Activated CD4-positive, alpha-beta T cell treated with anti-CD3 and anti-CD28 coated beads, Interleukin-2, amount 50 U/mL, for 24 hours (primary cell): ENCODE measurements at places on chromosomes 2 and 18.

- DNase-seq, result no peak
Measured at GRCh38 chr18:5909125-5909524, 13.8 kb upstream of the TMEM200C start.

- DNase-seq, result no peak
Measured at GRCh38 chr18:10476338-10476791, 21.9 kb downstream of the APCDD1 start.

DNA sequence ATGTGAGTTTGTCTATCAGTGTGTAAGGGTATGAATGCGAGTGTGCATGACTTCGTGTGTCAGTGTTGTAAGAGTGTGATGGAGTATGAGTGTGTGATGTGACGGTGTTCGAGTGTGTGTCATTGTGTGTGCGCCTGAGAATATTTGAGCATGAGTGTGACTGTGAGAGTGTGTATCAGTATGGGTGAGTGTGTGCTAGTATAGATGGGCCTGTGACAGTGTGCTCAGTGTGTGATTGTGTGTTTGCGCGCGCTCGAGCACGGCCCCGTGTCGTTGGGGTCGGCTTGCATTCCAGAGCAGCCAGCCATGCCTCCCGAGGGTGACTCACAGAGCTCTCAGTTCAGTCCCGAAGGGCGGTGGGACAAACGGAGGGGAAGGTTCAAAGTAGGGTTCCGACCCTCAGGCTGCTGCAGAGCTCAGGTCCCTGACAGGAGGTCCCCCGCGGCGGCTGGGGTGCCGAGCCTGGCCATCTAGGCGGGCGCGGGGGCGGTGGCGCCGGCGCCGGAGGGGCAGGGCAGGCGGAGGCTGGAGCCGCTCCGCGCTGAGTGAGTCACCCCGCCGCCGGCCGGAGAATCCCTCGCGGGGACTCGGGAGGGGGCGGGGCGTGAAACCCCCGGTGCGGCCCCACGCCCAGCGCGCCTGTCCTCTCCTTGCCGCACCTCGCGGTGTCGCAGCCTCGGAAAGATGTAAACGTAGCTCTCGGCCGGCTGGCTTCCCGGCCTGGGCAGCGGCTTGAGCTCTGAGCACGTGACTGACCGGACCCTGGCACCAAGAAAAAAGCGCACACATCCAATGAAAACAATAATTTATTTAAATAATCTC, 3.8 kb downstream of the DLX2 start:
- DNase-seq, result no peak

DNA sequence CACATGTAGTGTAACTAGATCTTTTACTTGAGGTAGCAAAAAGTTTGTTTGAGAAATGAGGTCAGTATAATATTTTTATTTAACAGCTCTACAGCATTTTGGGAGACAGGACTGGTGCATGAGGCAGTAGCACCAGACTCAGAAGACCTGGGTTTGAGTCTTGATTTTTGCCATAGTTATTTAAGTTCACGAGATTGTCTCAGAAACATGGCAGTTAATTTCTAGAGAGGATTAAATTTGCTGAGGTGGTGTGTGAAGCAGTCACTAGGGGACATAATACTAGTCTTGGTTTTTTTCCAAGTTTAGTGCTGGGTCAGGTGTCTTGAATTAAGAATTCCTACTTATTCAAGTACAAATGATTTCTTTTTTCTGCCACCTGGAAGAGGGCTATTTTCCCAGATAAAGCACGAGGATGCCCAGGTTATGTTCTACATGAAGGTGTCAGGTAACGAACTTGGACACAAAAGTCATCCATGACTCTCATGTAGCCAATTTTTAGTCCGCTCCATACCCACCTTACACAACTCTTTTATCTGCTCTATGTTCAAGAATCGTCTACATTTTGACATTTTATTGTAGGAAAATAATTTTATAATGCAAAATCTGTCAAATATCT, 1.4 kb downstream of the MARCHF7 start:
- DNase-seq, result no peak

GRCh38 chr2:173884025-173884802, 81.0 kb downstream of the SP3 start:
- DNase-seq, result no peak

DNA sequence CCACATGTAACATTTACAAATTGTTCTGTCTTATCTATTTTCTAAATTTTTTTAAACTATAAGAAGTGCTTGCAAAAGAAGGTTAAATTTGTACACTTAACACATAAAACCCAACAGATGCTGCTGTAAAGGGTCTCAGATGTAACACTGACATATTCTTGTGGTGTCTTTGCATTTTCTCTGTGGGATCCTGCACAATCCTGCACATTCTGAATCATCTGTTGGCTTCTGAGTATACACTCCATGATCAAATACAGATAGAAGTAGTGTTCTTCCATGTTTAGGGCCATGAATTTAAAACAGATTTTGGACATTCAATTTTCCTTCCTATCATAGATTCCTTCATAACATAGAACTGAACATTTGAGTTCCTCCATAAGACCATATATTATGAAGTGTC, 89.0 kb downstream of the SPRED2 start:
- DNase-seq, result no peak

GRCh38 chr2:41963661-41964525, 83.9 kb upstream of the PKDCC start:
- no peak for DNase-seq

DNA sequence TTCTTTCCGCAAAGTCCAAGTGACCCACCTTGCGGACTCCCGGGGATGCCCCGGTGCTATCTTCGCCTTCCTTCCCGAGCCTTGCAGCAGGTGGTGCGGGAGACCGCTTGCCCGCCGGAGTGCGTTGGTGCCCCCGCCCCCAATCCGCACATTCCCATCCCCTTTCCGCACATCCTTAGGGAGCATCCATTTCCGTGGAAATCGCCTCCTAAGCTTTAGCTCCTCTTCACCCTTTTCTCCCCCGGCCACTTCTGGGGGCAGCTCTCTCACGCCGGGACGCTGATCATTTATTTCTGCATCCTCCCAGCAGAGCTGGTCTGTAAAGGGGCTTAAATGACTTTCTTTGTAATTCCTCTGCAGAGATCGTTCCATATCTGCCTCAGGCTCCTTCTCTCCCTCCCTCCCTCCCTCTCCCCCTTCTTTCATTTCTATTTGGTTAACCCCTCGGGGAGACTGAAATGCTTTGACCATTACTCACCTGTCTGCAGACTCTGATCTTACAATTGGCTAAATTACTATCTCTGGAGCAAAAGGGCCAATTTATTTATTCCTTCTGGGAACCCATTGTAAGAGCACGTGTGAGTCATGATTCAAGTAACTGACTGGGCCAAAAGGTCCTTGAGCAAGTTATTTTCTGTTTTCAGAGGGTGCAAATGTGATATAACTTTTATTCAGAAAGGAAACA, 1.3 kb upstream of the LYPD1 start:
- no peak for DNase-seq

DNA sequence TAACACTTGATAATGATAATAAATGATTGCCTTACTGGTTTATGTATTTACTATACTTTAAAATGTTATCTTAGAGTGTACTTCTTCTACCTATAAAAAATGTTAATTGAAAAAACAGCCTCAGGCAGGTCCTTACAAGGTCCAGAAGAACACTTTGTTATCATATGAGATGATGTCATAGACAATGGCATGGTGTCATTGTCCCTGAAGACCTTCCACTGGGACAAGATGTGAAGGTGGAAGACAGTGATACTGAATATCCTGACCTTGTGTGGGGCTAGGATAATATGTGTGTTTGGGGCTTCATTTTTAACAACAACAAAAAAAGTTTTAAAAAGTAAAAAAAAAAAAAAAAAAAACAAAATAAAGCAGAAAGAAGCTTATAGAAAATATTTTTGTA, 342.2 kb upstream of the KYNU start:
- no peak for DNase-seq

DNA sequence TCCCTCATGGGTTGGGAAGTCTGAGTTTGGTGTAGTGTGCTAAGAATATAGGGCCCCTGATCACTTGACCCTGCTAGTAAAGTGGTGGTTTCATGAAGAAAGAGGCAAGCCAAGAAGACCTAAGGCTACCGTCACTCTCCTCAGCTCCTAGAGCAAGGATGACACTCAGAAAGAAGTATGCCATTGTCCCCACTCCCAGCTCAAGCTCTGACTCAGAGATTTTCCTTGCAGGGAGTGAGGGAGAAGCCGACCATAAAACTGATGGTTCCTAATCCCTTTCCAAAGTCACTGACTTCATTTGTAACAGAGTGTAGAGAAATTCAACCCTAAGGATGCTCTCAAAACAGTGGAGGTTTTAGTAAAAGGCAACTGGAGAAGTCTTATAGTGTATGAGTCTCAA, 80.9 kb downstream of the ICA1L start:
- DNase-seq, result no peak

- DNase-seq, result no peak
Measured at GRCh38 chr18:28995319-28995718, 818.4 kb upstream of the CDH2 start.

DNA sequence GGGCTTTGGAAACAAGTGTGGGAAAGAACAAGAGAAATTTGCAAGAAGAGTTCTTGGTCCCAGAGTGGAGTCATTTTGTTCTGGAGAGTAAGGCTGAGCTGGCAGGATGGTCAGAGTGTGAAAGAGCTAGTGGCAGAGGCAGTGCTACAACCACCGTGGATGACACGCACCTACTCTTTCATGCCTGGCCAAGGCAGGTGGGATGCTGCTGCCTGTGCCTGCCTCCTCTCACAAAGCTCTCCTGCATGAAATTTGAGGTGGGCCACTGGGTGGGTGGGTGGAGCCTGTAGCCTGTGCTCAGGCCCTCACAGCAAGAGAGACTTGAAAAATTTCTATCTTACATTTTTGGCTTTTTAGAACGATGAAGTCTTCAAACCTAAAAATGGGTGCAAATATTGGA, 9.4 kb upstream of the INO80C start:
- DNase-seq, result no peak

DNA sequence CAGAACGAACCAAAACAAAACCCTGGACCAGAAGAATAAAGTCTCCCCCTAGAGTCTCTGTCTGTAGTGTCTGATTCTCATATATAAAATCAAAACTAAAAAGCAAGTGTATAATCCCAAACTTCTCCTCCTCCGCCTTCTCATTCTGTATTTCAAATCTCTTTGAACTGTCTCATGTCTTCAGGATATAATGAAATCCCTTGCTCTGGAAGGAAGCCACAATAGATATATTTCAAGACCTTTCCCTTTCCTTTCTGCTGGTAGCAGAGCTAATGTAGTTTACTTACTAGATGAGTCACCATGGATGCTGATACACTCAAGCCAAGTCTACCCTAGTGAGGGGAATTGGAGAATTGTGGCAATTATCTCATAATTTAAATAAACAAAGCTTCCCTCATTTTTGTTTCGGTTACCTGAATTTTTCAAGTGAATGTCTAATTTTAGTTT, 33.5 kb upstream of the CCDC93 start:
- no peak for DNase-seq

DNA sequence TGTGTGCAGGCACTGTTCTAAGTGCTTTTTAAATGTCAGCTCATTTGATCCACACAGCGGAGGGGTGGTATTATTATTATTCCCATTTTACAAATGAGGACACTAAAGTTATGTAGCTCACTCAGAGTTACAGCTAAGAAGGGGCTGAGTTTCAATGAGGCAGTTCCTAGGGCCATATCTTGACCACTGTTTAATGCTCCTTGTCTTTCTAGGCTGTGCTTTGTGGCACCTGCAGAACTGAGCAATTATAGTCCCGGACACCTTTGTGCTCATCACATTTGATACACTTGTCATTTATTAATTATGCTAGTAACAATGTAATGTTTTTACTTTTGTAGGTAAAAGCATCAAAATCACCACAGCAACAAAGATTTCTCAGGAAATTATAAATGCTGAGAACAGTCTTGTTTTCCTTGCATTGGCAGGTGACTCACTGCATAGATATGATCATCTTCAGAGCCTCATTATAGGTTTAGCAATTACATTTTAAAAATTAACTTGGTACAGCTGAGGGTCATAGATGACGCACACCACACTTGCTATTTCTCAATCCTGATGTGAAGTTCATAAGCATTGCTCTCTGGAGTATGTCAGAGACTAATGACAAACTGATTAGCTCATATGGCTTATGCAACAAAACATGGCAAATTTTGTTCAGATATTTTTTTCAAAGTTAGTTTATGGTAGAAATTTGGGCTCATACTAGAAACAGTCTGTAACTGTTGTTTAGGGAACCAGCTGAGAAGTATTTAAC, 366.8 kb downstream of the TGIF1 start:
- no peak for DNase-seq

DNA sequence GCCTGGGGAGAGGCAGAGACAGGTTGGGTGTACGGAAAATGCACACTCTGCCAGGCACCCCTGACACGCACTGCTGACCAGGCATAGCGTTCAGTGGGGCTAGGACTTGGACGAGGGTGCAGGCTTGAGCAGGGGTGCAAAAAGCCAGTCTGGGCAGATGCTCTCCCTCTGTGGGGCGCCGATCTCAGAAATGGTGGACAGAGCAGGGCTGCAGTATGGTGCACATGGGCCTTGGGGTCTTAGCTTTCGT, 1.0 kb upstream of the ARHGEF4 start:
- DNase-seq, result no peak

DNA sequence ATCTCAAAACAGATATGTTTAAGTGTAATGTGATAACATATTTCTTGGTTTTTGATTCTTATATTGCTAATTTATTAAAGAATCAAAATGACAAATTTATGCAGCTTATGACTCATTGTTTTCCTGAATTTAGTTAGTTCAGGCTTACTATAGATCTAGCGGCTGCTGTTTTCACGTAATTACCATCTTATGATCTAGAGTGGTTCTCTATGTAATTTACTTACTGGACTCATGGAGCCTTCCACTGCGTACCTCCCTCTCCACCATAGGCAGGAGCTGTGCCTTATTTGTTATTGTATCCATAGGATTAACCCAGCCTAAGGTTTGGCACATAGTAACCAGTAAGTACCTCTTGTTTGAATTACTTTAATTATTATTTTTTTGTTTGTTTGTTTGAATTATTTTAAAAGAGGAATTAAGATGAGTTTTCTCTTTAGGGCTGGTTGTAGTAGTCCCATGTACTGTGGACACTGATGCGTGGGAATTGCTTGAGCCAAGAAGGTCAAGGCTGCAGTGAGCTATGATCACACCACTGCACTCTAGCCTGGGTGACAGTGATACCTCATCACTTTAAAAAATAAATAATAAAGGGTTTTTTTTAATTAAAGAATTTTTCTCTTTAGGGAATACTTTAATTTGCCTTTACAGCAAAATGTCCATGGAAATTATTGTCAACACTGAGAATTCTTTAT, 165.5 kb downstream of the PHLPP1 start:
- no peak for DNase-seq

DNA sequence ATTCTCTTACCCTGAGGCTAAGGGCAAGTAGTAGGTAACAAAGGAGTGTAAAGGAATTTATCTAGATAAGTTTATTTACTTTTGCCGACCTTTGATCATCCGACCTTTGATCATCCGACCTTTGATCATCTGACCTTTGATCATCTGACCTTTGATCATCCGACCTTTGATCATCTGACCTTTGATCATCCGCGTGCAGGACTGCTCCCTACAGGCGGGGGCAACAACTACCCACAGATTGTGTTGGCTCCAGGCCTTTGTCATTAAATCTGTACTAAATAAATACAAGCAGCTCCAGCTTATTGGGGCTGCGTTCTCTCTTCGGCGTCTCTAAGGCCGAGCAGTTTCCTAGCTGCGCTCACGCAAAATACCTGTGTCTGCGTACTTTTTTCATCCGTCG, 56.6 kb downstream of the ZNF638 start:
- no peak for DNase-seq

- no peak for DNase-seq
Measured at GRCh38 chr2:1489486-1489885, 76.2 kb downstream of the TPO start.
